ENCODE measurements at places on chromosomes 6 and 20.
A peak's percentile ranks its signal among the peaks of the same experiment; 100 is the strongest.

- no peak for DNase-seq
These were observed 19.3 kb upstream of the NCR2 start for GRCh38 chr6:41315943-41316620.

- DNase-seq = peak; percentile 85
These were observed 8.2 kb upstream of the HRH3 start for GRCh38 chr20:62227977-62228958.

DNA sequence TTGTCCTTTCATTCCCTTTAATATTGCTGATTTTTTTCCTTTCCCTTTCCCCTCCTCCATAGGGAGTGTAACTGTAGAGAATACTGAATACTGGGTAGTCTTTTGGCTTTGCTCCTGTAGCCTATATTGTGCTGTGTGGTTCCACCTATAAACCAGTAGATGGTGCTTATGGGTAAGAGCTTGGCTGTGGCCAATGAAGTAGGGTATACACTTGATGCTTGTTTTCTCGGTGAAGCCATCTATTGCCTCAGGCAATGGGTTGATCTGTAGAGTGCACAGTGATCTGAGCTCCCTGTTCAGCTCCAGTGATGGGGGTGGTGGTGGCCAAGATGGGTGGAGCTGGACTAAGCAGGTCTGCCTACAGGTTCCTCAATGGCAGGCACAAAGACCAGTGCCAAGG is 203.3 kb upstream of the IMPG1 start:
- peak; percentile 35 for DNase-seq

DNA sequence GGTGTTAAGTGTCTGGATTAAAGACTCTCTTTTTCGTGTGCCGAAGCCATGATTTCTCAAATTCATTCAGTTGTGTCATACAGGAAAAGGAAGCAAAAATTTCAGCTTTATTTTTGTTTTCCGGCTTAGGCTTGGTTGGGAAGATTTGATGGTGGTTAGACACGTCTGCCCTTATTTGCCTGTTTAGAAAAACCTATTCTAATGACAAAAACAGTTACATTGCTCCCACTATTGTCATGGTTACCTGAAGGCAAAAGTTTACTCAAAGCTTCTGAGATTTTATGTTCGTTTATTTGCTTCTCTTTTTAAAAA is 982 bp downstream of the DNAJC5 start:
- no peak for DNase-seq

GRCh38 chr6:139194740-139195139 is 59.9 kb downstream of the HECA start:
- no peak for DNase-seq

DNA sequence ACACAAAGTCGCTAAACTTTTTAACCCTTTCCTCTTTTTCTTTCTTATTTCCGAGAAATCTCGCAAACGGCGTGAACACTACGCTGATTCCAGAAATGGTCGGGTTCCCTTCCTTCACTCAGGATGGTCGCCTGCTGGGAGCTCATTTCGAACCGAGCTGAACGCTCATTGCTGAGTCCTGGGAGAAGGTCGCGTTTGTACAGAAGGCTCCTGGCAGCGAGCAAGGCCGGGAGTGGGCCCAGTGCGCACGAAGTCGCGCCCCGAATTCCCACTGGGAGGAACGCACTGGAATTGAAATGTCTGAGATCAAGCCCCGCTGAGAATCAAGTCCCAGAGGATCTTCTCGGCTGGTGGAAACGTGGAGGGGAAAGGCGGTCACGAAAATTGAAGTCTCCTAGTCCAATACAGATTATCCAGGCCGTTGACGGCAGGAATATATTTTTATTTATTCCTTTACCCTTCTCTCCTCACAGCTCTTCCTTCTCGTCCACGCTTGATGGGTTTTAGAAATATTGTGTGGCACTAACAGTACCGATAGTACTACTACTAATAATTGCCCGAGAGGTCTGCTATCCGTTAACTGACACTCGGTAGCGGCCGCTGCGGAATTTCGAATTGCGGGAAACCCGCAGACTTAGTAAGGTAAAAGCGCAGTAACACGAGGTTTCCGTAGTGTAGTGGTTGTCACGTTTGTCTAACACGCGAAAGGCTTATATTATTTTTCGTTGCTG is 207.2 kb upstream of the ZNF184 start:
- DNase-seq = no peak

DNA sequence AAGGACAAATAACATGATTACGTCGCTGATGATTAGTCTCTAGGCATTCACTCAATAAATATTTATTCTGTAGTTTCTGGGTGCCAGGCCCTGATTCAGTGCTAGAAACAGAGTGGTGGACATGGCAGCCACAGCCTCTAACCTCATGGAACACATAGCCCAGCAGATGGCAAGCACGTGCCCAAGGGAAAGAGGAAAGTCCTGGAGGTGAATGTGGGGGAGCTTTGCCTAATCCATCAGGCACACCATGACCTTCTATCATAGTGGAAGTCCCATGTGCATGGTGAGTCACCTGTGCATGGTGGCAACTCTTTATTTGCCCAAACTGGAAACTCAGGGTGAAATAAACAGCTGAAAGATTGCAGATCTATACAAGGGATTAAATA is 143.0 kb upstream of the TNFAIP3 start:
- no peak for DNase-seq
